ENCODE measurements at places on chromosomes 5 and 9. TPM values are rescaled to one million over a fixed set of nuclear protein-coding genes. Genes with fewer than 3 reads are reported as not detected.
A peak's percentile ranks its signal among the peaks of the same experiment; 100 is the strongest.

GRCh38 chr9:105661011-105661410 lies 1.2 kb upstream of the TAL2 start:
- no peak overlapping the region for H3K4me3 ChIP-seq
- H3K27ac ChIP-seq, result no peak overlapping the region
- DNase-seq, result no peak

DNA sequence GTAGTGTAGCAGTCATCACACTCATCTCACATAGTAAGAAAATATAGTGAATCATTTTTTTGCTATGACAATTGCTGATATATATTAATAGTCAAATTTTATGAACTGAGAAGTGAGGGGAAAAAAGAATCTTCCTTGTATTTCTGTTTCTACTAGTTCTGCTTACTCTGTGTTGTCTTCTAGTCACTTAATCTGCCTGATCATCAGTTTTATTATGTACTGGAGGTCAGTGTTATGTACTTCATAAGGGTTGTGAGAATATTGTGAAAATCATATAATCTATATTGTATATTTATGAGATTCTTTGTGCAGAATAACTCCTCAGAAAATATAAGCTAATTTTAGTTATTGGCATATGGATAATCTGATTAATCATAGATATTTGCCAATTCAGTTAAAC lies 546.9 kb upstream of the RIOK2 start:
- no peaks in the 10 kb centered on the region for H3K36me3 ChIP-seq
- H3K4me3 ChIP-seq, result no peak overlapping the region
- no peak overlapping the region for H3K27ac ChIP-seq
- H3K4me1 ChIP-seq, result no peaks in the 10 kb centered on the region
- no peak for DNase-seq

DNA sequence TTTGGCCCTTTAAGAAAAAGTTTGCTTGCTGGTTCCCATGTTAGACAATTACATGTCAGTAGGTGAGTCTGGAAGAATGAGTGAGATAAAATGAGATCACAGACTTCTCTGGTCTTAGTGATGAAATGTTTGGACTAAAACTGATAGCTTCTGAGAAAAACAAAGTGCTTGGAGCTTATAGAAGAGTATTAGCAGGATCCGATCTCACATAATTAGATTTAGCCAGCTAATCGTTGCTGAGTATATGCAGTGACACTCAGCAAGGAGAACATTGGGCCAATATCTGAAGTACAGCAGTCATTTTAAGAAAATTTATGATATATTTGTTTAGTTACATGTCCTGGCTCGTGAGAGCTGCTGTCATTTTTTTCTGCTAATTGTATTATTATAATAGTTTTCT lies 135.8 kb downstream of the SNCAIP start:
- no peak for DNase-seq
- no peak overlapping the region for H3K4me3 ChIP-seq
- no peaks in the 10 kb centered on the region for H3K27me3 ChIP-seq
- H3K4me1 ChIP-seq, result no peaks in the 10 kb centered on the region
- H3K36me3 ChIP-seq, result no peaks in the 10 kb centered on the region

DNA sequence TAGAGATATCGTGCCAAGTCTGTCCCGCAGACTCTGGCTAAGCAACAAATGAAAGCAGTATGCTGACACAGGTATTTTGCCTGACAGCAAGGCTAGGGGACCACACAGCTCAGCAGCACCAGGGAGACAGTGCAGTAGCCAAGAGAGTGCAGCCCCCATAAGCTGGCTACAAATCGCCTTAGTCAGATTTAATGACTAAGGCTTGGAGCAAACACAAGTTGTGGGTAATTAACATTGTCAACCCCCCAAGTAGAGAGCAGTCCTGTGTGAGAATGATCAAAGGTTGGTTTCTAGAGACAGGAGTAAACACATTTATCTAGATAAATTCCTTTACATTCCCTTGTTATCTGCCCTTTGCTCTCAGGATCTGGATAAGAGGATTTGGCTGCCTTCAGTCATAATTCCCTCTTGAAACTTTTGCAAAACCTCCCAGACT lies 1434.5 kb upstream of the CDH6 start:
- H3K4me3 ChIP-seq, result no peak overlapping the region
- H3K27ac ChIP-seq, result no peak overlapping the region
- H3K36me3 ChIP-seq, result no peaks in the 10 kb centered on the region
- DNase-seq, result no peak

- H3K27ac ChIP-seq, result peak overlapping the region; percentile 36
- H3K27me3 ChIP-seq, result peaks cover 5% of the 10 kb centered on the region
- H3K4me1 ChIP-seq, result peaks cover 14% of the 10 kb centered on the region
- no peaks in the 10 kb centered on the region for H3K36me3 ChIP-seq
Measured at GRCh38 chr5:122844910-122845228, 544 bp upstream of the SNX24 start.

DNA sequence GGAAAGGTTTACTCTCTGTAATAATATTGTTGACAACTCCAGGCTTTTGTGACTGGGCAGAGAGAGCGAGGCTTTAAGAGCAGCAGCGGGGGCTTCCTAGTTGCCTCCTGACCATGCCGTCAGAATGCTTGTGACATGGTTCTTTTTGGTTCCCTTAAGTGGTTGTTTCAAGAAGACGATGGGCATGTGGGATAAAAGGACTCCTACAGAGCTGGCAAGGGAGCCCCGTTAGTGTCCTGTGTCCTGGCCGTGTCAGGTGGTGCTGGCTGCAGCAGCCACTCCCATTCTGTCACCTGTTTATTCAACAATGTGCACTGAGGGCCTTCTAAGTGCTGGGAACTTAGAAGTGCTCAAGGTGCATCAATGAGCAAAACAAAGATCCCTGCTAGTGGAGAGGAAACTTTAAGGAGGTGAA lies 19.7 kb downstream of the LCP2 start:
- peaks cover 81% of the 10 kb centered on the region for H3K36me3 ChIP-seq
- no peaks in the 10 kb centered on the region for H3K27me3 ChIP-seq
- H3K4me1 ChIP-seq, result peaks cover 92% of the 10 kb centered on the region
- DNase-seq, result peak; percentile 27

- H3K27me3 ChIP-seq, result peaks cover 9% of the 10 kb centered on the region
- no peaks in the 10 kb centered on the region for H3K4me1 ChIP-seq
- no peak for DNase-seq
Measured at GRCh38 chr5:150632305-150633160, 7.9 kb upstream of the SYNPO start.

DNA sequence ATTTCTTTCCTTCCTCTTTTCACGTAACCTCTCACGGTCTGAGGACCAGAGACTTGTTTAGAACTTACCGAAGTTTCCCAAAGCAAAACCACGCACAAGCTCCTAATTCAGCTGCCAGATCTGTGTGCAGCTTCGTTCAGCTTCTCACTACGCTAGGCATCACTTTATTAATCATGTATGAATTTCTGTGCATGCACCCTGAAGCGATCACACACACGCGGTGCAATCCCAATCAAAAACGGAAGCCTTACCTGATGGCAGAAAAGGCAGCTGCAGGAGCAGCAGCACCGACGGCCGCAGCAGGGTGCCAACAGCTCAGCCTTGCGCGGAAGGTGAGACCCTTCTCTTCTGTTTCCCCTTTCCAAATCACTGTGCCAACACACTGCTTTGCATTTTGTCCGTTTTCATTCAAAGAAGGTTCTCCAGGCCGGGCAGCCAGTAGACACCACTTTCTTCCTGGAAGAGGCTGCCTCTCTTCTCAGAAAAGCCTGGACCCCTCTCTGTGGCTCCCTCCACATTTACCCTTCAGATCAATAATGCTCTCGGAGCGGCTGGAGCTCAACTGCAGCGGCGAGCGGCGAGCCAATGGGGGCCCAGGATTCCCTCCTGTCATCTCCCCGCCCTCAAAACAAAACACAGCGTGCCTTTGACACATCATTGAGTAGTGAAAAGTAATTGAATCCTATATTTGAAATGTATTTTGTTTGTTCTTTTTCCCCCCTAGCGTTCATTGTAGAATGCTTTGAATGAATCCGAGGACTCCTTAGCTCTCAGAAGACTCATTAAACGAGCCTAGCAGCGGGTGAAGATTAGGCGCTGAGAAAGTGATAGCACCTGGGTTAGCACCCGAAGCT lies at the start of gene CDH12:
Gene CDH12, minus strand, starts transcription at position 538 of the 854 bp plus-strand sequence.
- peak; percentile 2 for DNase-seq
- peaks cover 6% of the 10 kb centered on the region for H3K4me1 ChIP-seq
- H3K27ac ChIP-seq, result no peak within 1 kb of the TSS
- H3K36me3 ChIP-seq, result no peaks in the 10 kb centered on the region

DNA sequence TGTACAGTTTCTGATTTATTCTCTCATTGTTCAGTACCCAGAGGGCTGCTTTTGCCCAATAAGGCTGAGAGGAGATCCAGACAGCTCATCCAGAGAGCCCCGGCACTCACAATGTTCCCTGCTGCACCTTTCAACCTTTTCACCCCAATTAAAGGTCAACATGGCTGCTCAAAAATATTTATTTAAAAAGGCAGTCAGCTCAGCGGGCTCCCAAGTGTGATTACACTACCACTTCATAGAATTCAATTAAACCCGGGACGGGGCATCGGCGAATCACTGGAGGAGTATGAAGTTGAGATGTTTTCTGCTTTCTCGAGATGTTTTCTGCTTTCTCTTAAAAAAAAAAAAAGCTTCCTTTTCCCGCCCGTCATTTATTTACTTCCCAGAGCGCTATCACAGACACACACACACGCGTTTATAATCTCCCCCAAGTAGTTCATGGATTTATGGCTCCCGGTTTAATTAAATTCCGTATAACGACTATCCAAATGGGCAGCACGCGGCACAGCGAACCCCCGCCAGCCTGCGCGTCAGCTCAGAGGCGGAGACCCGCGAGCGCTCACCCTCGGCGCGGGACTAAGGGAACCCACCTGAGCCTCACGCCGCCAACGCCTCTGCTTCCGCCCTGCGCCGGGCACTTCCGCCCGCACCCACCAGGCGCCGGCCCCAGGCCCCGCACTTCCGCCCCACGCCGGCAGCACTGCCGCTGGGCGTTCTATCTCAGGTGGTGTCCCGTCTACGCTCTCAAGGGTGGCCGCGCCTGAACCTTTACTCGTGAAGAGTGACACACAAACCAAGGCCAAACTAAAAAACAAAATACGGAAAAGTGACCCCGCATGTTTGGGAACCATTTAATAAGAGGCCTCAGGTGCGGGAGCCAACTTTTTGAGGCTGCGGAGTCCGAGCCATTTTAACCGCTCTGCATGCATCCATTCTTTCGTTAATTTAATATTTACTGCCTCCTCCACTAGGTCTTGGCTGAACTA lies at the start of gene C5orf63:
Gene C5orf63, minus strand, starts transcription at position 642 of the 986 bp plus-strand sequence. CDS start 14,507 bp downstream, outside the sequence.
- H3K27ac ChIP-seq, result peak within 1 kb of the TSS; percentile 95
- peaks cover 9% of the 10 kb centered on the region for H3K36me3 ChIP-seq
- H3K4me1 ChIP-seq, result peaks cover 3% of the 10 kb centered on the region
- no peaks in the 10 kb centered on the region for H3K27me3 ChIP-seq

Gene ABLIM3
- not detected for total RNA-seq
